NK-92 treated with Interleukin-12 subunit alpha and Interleukin-12 subunit beta, amount 100 ng/mL, for 24 hours (cell line): ENCODE measurements at places on chromosomes 11 and 22.

GRCh38 chr11:126583101-126583500 lies 227.6 kb downstream of the ST3GAL4 start:
- DNase-seq: no peak

DNA sequence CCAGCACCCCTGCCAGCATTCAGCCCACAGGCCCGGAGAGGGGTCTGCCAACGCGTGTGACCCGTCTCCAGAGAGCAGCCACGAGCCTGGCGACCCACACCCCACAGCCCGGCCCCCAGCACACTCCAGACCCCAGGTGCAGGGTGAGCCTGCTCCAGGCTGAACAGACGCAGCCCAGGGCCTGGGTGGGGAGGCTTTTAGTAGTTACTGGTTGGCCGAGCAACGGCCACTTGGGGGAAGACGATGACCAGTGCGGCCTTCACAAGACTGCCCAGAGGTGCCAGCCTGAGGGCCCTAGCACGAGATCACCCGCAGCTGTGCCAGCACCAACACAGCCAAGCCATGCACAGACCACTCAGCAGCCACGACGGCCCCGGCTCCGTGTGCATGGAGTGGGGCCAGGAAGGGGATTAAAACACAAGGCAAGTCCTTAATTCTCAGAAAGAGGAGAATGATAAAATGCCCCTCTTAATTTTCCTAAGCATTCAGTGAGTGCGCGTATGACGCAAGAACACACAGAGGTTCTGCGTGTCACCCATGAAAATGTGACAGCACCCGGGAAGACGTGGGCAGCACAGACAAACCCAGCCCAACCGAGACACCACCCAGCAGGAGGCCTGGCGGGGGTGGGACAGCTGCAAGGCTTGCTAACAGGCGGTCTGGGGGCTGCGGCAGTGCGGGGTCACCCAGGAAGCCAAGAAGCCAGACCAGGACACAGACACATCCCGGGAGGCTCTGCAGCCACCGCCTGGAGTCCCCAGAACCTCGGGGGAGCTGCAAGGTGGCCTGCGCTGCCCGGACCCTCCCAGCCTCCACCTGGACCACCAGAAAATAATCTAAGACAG lies 47.6 kb downstream of the BRD1 start:
- DNase-seq: no peak

DNA sequence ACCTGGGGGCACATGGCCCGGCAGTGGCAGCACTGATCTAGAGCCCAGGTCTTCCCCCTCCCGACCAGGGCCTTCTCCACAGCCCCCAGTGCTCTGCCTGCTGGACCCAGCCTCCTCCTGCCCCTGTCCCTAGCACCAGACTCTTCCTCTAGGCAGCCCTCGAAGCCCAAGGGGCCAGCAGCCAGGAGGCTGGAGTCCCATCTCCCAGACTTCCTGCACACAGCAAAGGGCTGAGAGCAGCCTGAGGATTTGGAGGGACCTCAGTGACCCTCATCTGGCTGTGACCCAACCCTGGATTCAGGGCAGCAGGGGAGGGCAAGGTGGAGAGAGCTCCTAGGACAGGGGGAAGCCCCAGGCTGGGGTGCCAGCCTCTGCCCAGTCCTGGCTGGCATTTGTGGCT lies 3.0 kb downstream of the RHOD start:
- no peak for DNase-seq

- DNase-seq: no peak
These were observed 125.5 kb upstream of the NCAM1 start for GRCh38 chr11:112835591-112836255.

DNA sequence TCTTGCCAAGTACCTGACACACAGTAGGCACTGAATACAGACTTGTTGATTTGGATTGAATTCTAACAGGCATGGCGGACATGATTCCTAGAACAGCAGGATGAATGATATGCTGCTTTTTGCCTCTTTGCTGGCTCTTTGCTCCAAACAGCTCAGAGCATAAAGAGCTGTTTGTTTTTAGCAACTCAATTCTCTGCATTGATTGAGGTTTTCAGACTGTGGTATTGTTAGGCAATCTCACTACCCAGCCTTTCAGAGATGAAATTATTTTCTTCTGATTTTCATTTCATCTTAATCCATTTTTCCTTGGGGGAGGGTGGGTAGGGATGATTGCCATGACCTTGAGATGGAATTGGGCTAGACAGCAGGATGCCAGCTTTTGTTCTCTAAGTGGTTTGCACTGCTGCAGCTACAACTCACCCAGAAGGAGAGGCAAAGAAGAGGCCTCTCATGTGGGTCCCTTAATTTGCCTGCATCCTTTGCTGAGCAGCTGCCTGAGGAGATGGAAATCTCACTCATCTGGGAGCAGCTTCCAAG lies 20.5 kb downstream of the COA4 start:
- no peak for DNase-seq

DNA sequence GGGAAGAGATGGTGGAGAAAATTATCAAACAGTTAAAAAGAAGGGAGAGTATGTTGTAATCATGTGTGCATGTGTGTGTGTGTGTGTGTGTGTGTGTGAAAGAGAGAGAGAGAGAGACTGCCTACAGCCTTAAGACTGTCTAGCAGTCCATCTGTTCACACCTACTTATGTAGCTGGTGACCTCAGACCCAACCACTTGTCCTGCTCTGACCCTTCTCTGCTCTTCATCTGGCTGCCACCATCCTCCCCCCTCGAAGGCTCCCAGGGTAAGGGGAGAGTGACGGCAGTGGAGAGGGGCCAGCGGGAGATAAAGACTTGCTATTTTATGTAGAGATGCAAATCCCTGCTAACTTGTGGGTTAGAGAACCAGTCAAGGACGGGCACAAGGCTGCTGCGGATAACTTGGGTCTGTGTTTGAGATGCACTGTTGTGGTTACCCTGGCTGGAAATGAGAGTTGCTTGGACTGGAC lies 24.9 kb upstream of the GRAMD1B start:
- no peak for DNase-seq
